ENCODE measurements at places on chromosomes 6 and 20.

GRCh38 chr6:144277174-144277573 lies 8.0 kb upstream of the UTRN start:
- no peak for DNase-seq

- peak; percentile 6 for DNase-seq
Measured at GRCh38 chr6:153790876-153791473, 248.1 kb upstream of the OPRM1 start.

GRCh38 chr6:1596088-1596852 lies 13.4 kb upstream of the FOXC1 start:
- peak; percentile 91 for DNase-seq

DNA sequence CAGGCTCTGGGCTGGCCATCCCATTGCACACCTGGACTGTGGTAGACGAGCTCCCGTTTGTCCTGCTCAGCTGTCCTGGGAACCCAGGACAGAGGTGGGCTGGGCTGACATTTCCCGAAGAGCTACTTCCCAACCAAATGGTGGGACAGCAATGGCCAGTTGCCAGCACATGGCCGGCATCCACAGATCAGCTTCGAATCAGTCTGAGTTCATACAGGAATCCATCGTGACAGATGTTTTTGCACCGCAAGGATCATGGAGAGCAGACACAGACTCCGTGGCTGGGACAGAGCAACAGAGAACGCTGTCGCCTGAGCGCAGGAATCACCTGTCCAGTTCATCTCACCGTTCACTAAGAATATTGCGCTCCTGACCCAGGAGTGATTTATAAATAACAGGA lies 198.5 kb downstream of the TTLL2 start:
- no peak for DNase-seq

DNA sequence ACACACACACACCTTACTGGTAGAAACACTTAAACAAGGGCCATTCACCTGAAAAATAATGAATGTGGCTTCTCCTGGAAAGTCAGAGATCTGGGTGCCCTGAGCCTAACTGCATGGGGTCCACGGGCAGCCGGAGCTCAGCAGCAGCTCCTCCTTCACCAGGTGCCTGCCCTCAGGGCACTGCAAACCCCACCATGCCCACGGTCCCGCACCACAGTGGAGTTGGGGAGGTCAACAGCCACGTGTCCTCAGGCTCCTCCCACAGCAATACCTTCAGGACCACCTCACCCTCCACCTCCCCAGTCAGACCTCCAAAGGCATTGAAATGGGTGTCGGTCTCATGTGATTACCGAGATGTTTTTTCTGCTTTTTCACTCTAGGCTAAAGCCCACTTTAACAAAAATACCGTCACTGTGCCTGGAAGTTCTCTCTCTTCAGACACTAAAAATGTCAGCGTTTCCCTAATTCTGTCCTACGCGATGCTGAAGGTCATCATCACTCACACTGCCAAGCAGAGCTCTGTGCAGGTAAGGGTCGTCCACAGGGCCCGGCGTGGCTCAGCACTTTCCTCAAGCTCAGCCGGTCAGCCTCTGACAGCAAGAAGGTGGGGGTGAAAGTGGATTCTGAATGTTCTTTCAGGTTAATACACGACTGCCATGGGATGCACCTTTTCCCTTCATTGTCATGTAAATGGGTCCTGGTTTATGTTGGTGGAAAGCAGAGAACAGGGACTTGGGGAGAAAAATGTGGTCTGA lies 48.9 kb downstream of the CDK5RAP1 start:
- no peak for DNase-seq

DNA sequence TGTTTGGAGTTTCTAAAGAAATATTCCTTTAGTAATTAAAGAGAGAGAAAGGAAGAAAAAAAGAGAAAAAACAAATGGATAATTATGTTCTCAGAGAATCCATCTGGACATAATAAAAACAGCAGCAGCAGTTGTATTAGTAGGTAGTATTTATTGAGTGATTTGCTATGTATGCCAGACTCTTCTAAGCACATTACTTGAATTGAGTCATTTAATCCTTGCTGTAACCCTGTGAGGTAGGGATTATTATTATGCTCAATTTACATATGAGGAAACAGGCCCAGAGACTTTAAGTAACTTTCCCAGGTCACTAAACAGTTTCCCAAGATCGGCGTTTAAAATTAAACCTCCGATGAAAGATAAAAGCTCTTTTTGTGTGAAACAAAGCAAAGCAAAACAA lies 238.8 kb downstream of the TSHZ2 start:
- no peak for DNase-seq

GRCh38 chr20:11753155-11753554 lies 164.5 kb upstream of the BTBD3 start:
- no peak for DNase-seq

- no peak for DNase-seq
Measured at GRCh38 chr6:39224011-39224410, 5.3 kb downstream of the KCNK5 start.

DNA sequence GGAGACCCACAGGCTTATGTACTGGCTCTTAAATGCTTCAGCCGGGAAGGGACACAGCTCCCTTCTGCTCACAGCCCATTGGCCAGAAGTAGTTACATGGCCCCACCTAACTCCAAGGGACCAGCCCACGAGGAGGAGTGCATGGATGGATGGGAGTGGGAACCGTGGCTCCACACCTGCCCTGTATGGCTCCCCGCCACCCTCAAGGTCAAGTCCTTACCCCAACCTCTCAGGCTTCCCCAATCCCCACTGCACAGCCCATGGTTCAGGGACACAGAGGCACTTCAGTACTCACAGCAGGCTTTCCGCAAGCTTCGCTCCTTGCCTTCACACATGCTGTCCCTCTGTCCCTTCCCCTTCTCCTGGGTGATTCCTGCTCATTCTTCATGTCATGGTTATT lies 137.9 kb upstream of the KCNG1 start:
- no peak for DNase-seq

- DNase-seq: no peak
Measured at GRCh38 chr20:16491294-16491905, 81.8 kb downstream of the KIF16B start.

GRCh38 chr6:37748118-37748517 lies 50.4 kb upstream of the MDGA1 start:
- DNase-seq: no peak

- peak; percentile 68 for DNase-seq
Measured at GRCh38 chr6:166724576-166724975, 97.5 kb upstream of the RPS6KA2 start.

- DNase-seq: no peak
Measured at GRCh38 chr6:155183095-155183494, 80.7 kb upstream of the CLDN20 start.

Data from SK-N-SH (cell line).